CD4-positive, CD25-positive, alpha-beta regulatory T cell (primary cell): ENCODE measurements at places on chromosomes 1 and 21.
A peak's percentile ranks its signal among the peaks of the same experiment; 100 is the strongest.

DNA sequence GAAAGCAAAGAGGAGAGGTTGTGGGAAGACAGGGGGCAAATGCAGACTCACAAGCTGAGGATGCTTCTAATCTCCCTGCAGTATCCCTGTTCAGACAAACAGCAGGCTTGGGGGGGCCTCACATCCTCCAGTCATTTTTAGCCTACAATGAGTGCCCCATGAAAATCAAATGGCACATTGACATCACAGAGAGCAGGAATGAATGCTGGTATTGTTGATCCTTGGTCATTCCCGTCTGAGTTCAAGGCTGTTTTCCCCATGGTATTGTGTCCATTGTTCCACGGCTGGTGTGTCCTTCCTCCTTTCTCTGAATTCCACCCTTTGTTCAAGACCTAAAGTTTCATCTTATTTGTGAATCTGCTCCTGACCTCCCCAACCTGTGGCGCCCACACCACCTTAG is 545.6 kb downstream of the AJAP1 start:
- DNase-seq, result no peak

DNA sequence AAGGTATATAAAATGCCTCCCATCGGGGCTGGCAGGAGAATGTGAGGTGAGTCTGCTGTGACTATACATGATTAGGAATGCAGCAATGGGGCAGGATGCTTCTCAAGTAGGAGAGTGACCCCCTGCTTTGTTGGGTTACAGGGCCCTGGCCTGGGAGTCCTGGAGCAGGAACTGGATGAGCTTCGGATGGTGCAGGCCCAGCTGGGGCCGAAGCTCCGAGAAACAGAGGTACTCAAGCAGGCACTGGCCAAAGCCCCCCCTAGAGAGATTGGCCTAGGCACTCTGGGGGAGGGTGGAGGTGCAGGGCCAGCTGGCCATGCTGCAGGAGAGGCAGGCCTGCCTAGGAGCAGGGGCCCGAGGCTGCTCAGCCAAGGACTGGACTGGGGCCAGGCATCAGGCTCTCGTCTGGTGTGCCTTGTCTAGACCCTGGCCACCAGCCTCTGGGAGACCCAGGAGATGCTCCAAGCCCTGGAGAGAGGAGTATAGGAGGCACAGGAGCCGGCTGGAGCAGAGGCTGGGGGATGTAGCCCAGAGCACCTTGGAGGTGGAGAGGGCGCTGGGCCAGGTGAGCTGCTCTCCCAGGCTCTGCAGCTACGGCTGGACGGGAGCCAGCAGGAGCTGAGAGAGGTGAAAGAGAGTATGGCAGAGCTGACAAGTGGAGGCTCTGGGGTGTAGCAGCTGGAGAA is 32.8 kb upstream of the PKP1 start:
- DNase-seq, result no peak

DNA sequence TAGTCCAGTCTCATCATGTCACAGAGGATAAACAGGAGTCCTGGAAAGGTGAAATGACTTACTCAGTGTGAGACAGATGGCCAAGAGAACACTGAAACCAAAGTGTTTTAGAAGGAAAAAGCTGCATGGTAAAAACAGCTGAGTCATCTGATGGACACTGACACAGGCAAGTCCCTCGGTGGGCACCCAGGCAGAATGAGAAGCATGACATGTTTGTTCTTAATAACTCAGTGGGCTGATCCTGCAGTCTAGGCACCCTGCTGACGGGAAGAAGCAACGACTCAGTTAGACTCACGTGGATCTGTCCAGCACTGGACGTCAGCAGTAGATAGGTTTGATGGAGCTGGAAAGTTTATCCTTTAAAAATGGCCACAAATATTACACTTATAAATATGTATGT is 116.9 kb downstream of the RGS7 start:
- no peak for DNase-seq

- no peak for DNase-seq
Observed at GRCh38 chr21:20186186-20186585, 812.0 kb upstream of the NCAM2 start.

- peak; percentile 74 for DNase-seq
Observed at GRCh38 chr1:237736372-237737029, 154.2 kb downstream of the ZP4 start.

GRCh38 chr1:14261395-14261794 is 337.1 kb upstream of the KAZN start:
- no peak for DNase-seq
